Effector memory CD8-positive, alpha-beta T cell (primary cell): ENCODE measurements at places on chromosomes 12 and 14.
A peak's percentile ranks its signal among the peaks of the same experiment; 100 is the strongest.

GRCh38 chr14:104400355-104400754 lies 179.2 kb upstream of the C14orf180 start:
- H3K27ac ChIP-seq: peak overlapping the region; percentile 87
- no peaks in the 10 kb centered on the region for H3K36me3 ChIP-seq
- DNase-seq: no peak
- H3K4me3 ChIP-seq: no peak overlapping the region
- peaks cover 13% of the 10 kb centered on the region for H3K27me3 ChIP-seq

DNA sequence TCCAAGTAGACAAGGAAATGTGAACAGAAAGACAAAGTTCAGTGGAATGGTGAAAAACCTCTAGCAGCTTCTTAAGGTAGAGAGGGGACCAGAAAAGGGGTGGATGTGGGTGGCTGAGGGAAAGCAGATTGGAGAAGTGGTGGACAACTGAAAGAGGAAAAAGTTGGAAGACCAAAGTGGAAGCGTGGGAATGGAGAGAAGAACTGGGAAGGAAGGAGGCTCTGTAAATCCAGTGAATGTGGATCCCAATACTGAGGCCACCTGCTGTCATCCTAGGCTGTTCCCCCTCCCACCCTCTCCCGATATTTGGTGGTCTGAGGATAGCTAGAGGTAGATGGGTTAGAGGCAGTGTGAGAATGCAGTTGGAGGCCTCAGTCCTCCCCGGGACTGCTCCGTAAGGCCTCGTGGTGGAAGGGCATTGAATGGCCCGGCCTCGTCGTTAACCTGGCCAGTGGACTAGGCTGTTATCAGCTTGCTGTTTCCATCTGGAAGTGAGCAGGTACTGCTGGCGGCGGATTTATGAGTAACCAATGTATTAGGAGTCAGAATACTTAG lies 822 bp upstream of the POU6F1 start:
- no peak for DNase-seq
- H3K4me3 ChIP-seq: peak overlapping the region; percentile 92
- peaks cover 3% of the 10 kb centered on the region for H3K36me3 ChIP-seq
- H3K27ac ChIP-seq: peak overlapping the region; percentile 99

GRCh38 chr12:123942238-123942653 lies 30.4 kb downstream of the CCDC92 start:
- H3K27ac ChIP-seq: peak overlapping the region; percentile 46
- H3K4me1 ChIP-seq: peaks cover 29% of the 10 kb centered on the region
- no peak overlapping the region for H3K4me3 ChIP-seq
- H3K36me3 ChIP-seq: peaks cover 12% of the 10 kb centered on the region
- DNase-seq: no peak
- H3K27me3 ChIP-seq: no peaks in the 10 kb centered on the region

GRCh38 chr14:67031920-67032774 lies 157.1 kb upstream of the GARIN2 start:
- no peak for DNase-seq
- H3K4me3 ChIP-seq: no peak overlapping the region
- no peaks in the 10 kb centered on the region for H3K36me3 ChIP-seq
- no peaks in the 10 kb centered on the region for H3K4me1 ChIP-seq
- no peak overlapping the region for H3K27ac ChIP-seq

DNA sequence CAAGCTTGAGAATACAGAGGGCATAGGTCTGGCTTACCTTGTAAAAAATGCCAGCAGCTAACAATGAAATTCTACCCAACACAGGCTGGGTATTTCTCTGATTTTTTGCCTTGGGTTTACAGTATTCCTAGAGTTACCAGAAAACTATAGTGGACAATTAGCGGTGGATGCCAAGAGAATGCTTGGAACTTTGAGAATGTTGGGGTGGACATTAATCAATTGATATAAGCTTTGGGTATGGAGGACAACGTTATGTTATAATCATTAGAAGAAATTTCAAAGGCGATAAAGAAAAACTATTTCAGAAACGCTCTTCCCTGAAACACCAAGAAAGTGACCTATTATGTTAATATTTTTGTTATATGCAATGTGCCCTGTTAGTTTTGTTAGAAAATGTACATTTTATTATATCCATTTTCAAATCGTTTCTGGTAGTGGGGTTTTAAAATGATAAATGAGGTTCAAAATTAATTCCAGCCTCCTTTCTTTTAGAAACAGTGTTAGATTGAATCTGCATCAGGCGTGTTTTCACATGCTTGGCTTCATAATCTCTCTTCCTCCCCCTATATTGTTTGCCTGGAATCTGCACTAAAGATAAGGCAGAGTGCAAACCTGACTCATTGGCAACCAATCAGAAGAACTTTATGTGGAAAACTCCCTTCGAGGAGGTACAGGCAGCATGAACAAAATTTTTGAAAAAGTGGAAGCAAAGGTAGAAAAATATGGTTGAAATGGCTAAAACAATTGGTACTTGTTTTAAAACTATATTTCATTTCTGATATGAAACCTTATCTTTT lies 1.4 kb upstream of the PTPRQ start:
- no peak overlapping the region for H3K4me3 ChIP-seq
- H3K4me1 ChIP-seq: no peaks in the 10 kb centered on the region
- H3K27ac ChIP-seq: no peak overlapping the region
- no peaks in the 10 kb centered on the region for H3K36me3 ChIP-seq
- H3K27me3 ChIP-seq: no peaks in the 10 kb centered on the region

DNA sequence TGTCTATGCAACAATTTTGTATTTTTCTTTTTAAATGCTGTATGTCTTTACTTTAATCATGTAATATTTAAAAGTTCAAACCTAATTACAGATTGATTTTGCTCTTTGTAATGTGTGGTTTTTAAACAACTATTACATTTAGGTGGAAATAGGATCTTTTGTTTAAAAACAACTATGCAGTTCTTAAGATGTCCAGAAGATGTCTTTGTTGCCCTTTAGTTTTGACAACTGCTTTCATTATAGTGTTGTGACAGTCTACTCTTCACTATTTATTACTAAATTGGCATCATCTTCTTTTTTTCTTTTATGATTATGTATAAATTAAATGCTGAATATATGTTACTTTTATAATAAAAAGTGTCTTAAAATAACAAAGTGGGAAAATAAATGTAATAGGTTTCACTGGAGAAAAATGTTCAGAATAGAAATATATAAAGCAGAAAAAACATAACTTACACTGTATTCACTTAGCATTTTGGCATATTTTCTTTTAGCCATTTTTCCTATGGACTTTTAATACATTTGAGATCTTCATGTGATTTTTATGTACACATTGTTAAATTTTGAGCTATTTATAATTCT lies 27.1 kb upstream of the PCNX4 start:
- no peak overlapping the region for H3K4me3 ChIP-seq
- peaks cover 16% of the 10 kb centered on the region for H3K27me3 ChIP-seq
- no peak overlapping the region for H3K27ac ChIP-seq
- H3K4me1 ChIP-seq: no peaks in the 10 kb centered on the region
- no peak for DNase-seq

DNA sequence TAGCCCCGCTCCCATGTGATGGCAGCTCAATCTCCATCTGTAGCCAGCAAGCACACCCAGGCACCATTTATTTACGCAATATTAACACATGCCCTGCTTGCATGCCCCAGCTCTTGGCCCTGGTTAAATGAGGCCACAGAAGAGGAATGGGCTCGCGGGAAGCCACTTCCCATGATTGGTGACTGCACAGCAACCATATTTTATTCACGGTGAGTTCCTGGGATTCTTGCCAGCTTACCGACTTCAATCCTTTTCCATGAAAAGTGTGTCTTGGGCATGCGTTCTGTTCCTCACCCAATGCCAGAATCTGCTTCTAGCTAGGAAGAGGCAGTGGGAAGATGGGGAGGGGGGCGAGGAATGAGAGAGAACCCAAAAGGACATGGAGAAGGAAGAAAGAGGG lies 54.7 kb downstream of the PITPNM2 start:
- H3K27ac ChIP-seq: no peak overlapping the region
- no peaks in the 10 kb centered on the region for H3K36me3 ChIP-seq
- H3K27me3 ChIP-seq: no peaks in the 10 kb centered on the region
- peaks cover 3% of the 10 kb centered on the region for H3K4me1 ChIP-seq
- DNase-seq: no peak
- H3K4me3 ChIP-seq: no peak overlapping the region
